ENCODE measurements at places on chromosomes 6 and 20. TPM values are rescaled to one million over a fixed set of nuclear protein-coding genes. Genes with fewer than 3 reads are reported as not detected.

Gene MLN
- not detected for total RNA-seq

Gene CALHM4
- not detected for total RNA-seq

Gene CDC25B
- 13.2 TPM for total RNA-seq

Gene LY6G6D
- total RNA-seq, result not detected

DNA sequence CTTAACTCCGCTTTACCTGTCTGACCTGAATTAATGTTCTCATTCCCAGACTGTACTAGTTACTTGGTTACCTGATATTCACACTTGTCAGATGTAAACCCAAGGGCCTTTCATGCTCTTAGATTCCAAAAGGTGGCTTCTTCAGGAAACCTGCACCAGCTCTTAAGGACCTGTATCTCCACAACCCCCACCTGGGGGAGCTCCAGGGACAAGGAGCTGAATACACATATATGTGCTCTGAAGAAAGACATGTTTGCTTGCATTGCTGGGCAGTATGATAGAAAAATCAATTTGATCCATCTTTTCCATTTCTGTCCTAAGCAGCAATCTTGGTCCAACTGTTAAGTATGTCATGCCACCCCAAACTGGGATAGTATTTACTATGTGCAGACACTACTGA lies 64.8 kb upstream of the POU3F2 start:
- no peak overlapping the region for H3K27ac ChIP-seq
- H3K4me3 ChIP-seq, result no peak overlapping the region
- no peak for DNase-seq
- H3K27me3 ChIP-seq, result no peaks in the 10 kb centered on the region
- H3K4me1 ChIP-seq, result no peaks in the 10 kb centered on the region

All from uterus (tissue), 4 donors.